HT1080 (cell line): ENCODE measurements at places on chromosomes 12 and 14. TPM values are rescaled to one million over a fixed set of nuclear protein-coding genes. Genes with fewer than 3 reads are reported as not detected.

The ZNF385A gene
- total RNA-seq = 4.0 and 5.4 TPM in 2 replicates

The KRT81 gene
- 235 and 270 TPM in 2 replicates for total RNA-seq

The DDHD1 gene
- total RNA-seq = 7.3 and 8.3 TPM in 2 replicates

The KRT75 gene
- total RNA-seq = not detected in 2 replicates

The KERA gene
- total RNA-seq = not detected in 2 replicates

The TAS2R19 gene
- total RNA-seq = 0.23 and 0.40 TPM in 2 replicates

The GLIPR1L1 gene
- not detected in 2 replicates for total RNA-seq

The EIF2S3B gene
- total RNA-seq = 1.3 and 1.4 TPM in 2 replicates
